ENCODE measurements at places on chromosomes 3 and 15. TPM values are rescaled to one million over a fixed set of nuclear protein-coding genes. Genes with fewer than 3 reads are reported as not detected.

GRCh38 chr3:191649626-191650025, 188.7 kb downstream of the PYDC2 start:
- H3K36me3 ChIP-seq, result no peaks in the 10 kb centered on the region
- H3K4me3 ChIP-seq, result no peak overlapping the region
- H3K4me1 ChIP-seq, result no peaks in the 10 kb centered on the region
- H3K27me3 ChIP-seq, result no peaks in the 10 kb centered on the region

GRCh38 chr3:41447701-41448100, 248.4 kb downstream of the CTNNB1 start:
- DNase-seq, result no peak
- no peak overlapping the region for H3K27ac ChIP-seq
- no peaks in the 10 kb centered on the region for H3K27me3 ChIP-seq
- no peak overlapping the region for H3K4me3 ChIP-seq

- H3K4me1 ChIP-seq, result no peaks in the 10 kb centered on the region
- H3K27me3 ChIP-seq, result no peaks in the 10 kb centered on the region
- DNase-seq, result no peak
- no peak overlapping the region for H3K4me3 ChIP-seq
- H3K36me3 ChIP-seq, result no peaks in the 10 kb centered on the region
Measured at GRCh38 chr15:27101982-27102381, 131.0 kb downstream of the GABRG3 start.

DNA sequence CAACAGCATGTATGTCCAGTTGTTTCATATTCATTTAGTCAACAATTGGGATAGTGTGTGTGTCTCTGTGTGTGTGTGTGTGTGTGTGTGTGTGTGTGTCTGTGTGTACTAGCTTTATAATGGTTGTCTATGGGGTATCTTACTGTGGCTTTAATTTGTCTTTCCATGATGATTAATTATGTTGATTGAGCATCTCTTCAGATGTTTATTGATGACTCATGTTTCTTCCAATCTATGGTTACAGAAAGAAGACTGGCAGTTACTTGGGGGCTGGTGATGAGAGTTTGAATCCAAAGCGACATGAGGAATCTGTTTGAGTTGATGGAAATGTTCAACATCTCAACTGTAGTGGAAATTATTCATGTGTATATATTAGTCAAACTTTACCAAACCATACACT, 440.1 kb downstream of the ZNF385D start:
- H3K27ac ChIP-seq, result no peak overlapping the region
- H3K36me3 ChIP-seq, result no peaks in the 10 kb centered on the region
- no peaks in the 10 kb centered on the region for H3K27me3 ChIP-seq
- H3K4me1 ChIP-seq, result no peaks in the 10 kb centered on the region

GRCh38 chr15:89333959-89334509, 590 bp downstream of the POLG start:
- peak overlapping the region; percentile 86 for H3K4me3 ChIP-seq
- H3K36me3 ChIP-seq, result no peaks in the 10 kb centered on the region
- H3K27me3 ChIP-seq, result no peaks in the 10 kb centered on the region
- H3K27ac ChIP-seq, result peak overlapping the region; percentile 94
- no peak for DNase-seq

DNA sequence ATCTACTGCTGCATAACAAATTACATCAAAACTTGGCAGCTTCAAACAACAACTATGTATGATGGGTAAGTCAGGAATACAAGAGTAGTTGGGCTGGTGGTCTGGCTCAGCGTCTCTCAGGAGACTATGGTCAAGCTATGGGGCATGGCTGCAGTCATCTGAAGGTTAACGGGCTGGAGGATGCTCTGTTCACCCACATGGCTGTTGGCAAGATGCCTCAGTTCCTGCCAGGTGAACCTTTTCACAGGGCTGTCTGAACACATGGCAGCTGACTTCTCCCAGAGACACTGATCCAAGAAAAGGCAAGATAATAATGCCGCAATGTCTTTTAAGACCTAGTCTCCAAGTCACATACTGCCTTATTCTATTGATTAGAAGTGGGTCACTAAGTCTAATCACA, 63.7 kb downstream of the GPR176 start:
- H3K4me3 ChIP-seq, result no peak overlapping the region
- H3K36me3 ChIP-seq, result no peaks in the 10 kb centered on the region
- no peak for DNase-seq
- H3K4me1 ChIP-seq, result no peaks in the 10 kb centered on the region
- no peak overlapping the region for H3K27ac ChIP-seq

GOLGA6B gene
- total RNA-seq, result not detected

ALS2CL gene
- 41.2 TPM for total RNA-seq

CCDC71 gene
- total RNA-seq, result 33.9 TPM

XYLB gene
- total RNA-seq, result 0.26 TPM

NEK4 gene
- 48.0 TPM for total RNA-seq
